ENCODE measurements at places on chromosomes 7 and 10.

GRCh38 chr10:118447478-118448270, 105.5 kb upstream of the FAM204A start:
- no peak for DNase-seq

GRCh38 chr7:28095231-28095630, 85.4 kb downstream of the JAZF1 start:
- DNase-seq = no peak

DNA sequence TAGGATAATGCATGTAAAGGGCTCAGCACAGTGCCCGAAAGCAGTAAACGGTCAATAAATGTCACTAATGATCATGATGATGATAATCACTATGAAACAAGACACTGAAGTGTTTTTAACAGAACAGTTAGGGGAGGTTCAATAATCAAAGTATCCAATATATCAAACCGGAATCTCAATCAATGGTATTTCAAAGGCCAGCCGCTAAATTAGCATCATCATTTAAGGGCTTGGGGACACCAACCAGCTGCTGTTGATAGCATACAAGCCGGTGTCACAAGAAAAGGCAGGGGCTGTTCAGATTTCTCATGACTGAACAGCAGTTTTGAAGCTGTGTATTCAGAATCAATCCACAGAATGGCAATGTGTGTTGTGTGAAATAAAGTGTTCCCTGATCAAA, 316.0 kb upstream of the NPVF start:
- no peak for DNase-seq

- no peak for DNase-seq
Measured at GRCh38 chr10:43222210-43222720, 44.6 kb downstream of the RASGEF1A start.

DNA sequence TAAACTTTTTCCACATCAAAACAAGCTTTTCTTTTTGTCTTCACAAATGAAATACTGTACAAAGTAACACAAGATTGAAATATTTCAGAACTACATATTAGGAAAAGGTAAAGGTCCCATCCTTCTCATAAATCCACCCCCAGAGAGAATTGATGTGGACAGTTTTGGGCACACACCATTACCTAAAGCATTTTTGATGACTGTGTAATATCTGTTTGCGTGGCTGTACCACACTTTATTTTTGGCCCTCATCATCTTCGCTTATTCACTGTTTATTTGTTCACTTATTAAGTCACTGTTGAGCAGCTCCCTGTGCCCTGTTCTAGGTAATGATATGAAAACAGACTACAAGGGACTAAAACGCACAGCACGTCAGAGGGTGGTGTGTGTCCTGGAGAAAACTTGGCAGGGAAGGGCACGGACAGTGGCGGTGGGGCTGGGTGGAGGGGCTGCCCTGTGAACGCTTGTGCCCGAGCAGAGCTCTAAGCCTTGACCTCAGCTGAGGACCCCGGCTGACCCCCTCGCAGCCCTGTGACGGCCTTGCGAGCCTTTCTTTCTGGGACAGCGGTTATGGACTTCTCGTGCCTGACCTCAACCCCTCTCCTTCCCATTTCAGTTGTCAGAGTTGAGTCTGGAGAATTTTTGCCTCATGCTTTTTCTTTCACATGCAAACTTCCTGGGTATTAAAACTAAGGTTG, 241.3 kb downstream of the EMX2 start:
- DNase-seq = no peak

- no peak for DNase-seq
Measured at GRCh38 chr10:96765406-96766240, 45.3 kb upstream of the PIK3AP1 start.

DNA sequence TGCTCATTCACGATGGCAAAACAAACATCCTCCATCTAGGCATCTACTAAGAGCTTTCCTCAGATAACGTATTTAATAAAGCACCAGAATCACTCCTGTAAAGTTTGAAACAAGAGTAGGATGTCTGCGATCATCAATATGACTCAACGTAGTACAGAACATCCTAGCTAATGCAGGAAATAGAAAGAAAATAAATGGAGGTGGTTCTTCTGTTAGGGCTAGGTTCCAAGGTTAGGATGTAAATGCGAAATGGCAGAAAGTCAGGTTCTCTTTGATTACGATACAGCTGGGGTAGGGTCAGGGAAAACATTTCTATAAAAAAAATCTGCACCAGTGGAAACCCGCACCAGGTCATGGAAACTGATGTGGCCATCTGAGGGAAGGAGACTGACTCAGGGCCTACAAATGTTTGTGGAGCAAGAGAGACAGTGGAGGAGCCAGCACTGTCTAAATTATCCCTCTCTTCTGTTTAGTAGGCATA, 29.1 kb downstream of the CCDC6 start:
- DNase-seq = no peak

GRCh38 chr7:22578007-22578733, 78.2 kb upstream of the STEAP1B start:
- no peak for DNase-seq

GRCh38 chr7:11648101-11648500, 183.9 kb downstream of the THSD7A start:
- no peak for DNase-seq

GRCh38 chr7:159061674-159062212, 82.9 kb downstream of the VIPR2 start:
- no peak for DNase-seq

- DNase-seq = no peak
Measured at GRCh38 chr10:13984647-13985155, 346.0 kb downstream of the FRMD4A start.

DNA sequence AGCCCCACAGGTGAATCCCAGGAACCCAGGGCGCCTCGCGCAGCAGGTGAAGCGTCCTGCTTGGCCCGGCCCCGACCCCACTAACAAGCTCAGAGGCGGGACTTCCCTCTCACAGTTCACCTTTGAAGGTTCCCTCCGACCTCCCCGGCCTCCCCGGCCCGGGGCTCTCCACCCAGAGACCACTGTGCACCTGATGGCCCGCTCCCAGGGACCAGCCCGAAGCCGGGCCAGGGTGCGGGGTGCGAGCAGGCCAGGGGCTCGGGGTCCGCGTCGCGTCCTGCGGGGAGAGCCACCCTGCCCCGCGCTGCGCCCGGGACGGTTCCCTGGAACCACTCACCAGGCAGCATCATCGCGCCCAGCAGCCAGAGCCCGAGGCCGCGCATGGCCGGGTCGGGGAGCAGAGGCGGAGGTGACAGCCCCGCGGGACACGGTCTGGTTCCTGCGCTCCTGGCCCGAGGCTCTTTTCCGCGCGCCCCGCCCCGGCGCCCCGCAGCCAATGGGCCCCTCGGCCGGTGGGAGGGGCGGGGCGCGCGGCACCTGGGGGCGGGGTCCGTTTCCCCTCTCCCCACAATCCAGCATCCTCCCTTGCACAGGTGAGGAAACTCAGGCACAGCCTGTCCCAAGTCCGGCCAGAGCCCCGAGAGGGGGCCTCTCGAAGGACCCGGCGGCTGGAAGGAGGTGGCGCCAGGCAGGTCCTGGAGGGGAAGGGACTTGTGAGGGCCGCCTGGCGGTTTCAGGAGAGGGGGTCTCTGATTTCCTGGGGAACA, at the start of gene ADAM8:
ADAM8 (minus strand) TSS at position 434 of the 767 bp plus-strand sequence; CDS start at position 383, 51 bp downstream.
- no peak for DNase-seq

DNA sequence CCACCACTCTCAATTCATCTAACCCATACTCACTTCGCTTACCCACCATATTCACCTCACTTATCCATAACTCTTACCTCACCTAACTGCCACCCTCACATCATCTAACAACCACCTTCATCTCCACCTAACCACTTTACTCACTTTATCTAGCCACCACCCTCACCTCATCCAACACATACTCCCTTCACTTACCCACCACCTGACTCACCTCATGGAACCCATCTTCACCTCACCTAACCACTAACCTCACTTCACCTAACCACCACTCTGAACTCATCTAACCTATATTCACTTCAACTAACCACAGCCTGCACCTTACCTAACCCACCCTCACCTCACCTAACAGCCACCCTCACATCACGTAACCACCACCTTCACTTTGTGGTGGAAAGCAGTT, 84.2 kb downstream of the VIPR2 start:
- DNase-seq = no peak

DNA sequence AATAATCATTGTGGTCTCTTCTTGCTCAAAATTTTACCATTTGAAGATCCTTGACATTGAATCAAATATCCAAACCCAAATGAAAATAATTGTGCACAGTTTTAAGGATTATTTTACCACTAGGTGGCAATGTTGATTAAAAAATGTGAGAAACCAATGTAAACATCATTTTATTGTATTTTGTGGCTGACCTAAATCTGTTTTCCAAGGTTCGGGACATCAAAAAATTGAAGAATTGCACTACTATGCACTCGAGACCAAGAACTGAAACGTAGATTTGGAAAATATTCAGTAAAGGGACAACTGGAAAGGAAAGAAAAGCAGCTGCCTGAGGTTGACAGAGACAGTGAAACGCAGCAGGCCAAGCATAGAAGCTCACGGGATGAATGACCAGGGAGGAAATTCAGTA, 259.3 kb downstream of the SNX13 start:
- DNase-seq = no peak

GRCh38 chr10:53601260-53601875, 828.8 kb upstream of the MBL2 start:
- DNase-seq = no peak

DNA sequence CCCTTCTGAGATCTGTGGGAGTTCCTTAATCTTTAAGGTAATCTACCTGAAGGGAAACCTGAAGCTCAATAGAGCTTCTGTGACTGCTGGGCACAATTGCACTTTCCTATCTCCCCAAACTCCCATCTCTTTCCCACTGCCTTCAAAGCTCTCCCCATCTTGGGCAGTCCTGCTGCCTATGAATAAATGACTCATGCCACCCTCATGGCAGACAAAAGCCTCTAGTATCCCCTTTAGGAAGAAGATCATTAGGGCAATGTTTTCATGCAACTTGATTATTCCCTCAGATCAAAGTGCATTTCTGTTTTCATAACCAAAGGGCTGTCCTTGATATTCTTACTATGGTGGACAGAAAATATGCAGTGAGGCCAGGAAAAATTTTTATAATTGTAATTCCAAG, 704.9 kb upstream of the LRRN3 start:
- DNase-seq = no peak

- no peak for DNase-seq
Measured at GRCh38 chr7:43799605-43800004, 41.1 kb downstream of the BLVRA start.

- DNase-seq = no peak
Measured at GRCh38 chr7:2018569-2019460, 213.9 kb downstream of the MAD1L1 start.

DNA sequence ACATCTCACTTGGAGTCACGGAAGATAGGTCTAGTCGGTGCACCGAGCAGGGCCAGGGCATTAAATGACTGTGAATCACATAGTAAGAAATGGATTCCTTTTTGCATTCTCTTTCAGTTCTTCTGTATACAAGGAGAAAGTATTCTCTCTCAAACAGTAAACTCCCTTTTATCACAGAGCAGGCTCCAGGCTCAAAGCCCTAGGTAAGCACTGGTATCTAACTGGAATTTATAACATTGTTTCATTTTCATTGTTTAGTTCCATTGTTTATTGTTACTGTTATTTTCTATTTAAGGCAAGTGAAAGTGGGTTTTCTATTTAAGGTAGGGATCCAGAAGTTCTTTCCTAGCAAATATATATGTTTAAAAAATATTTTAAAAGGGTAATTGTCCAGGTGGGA, 44.1 kb upstream of the CDK1 start:
- DNase-seq = no peak

GRCh38 chr7:50644114-50644513, 78.9 kb upstream of the DDC start:
- DNase-seq = no peak

DNA sequence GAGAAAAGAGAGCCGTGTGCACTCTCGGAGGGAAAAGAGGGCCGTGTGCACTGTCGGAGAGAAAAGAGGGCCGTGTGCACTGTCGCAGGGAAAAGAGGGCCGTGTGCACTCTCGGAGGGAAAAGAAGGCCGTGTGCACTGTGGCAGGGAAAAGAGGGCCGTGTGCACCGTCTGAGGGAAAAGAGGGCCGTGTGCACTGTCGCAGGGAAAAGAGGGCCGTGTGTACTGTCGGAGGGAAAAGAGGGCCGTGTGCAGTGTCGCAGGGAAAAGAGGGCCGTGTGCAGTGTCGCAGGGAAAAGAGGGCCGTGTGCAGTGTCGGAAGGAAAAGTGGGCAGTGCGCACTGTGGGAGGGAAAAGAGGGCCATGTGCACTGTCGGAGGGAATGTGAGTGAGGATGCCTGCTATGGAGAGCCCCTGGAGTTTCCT, 188.7 kb downstream of the DNAJB6 start:
- DNase-seq = no peak

DNA sequence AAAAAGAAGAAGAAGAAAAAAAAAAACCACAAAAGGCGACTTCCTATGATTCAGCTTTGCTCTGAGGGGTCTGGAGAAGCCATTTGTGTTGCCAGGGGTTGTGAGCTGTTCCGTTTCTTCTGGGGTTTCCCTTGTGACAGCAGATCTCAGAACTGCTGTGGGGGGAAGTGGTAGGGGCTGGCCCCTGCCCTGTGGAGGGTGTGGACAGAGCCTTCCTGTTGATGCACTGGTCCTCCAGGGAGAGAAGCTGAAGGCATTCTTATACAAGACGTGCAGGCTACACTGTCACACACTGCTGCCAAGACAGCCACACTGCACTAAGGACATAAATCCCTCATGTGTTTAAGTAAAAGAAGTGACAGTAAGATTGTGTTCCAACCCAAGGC, 17.3 kb upstream of the CSGALNACT2 start:
- no peak for DNase-seq

DNA sequence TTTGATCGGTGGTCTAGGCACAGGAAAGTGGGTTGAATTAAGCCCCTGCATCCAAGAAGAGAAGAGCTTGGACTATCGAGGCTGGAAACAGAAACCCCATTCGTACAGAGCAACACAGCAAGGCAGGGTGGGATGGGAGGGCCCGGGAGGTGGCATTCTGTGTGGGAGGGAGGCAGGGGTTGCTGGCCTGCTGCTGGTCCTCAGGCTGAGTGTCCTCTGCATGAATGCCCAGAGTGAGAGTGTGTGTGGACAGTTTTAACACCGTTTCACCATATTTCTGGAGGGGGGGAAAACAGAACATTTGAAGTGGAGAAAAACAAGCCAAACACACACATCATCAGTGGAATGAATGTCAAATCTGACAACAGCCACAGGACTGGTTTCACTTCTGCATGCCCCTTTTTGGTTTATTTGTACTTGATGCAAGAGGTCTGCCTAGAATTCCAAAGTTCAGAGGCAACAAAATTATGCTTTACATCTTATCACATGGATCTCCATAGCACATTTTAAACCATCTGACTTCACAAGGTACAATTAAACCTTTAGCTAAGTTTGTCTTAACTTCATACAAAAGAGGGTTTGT, 11.1 kb upstream of the ENO4 start:
- DNase-seq = no peak

DNA sequence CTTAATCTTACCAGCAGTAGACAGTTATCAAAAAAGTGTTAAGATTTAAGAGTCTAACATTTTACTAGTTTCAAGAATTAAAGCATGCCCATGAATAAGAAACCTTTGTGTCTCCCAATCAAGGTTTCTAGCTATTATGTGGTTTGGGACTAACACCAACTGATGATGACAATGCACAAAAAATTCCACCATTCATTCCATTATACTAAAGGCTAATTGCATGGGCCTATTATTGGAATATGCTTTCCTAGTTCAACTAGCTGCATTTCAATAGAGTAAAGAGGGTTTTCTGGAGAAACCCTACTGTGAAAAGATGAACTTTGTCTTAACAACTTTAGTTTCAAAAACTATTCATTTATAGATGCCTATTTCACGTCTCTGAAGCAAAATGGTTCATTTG, 44.6 kb downstream of the UBE2H start:
- no peak for DNase-seq
